ENCODE measurements at places on chromosomes 2 and 18.

DNA sequence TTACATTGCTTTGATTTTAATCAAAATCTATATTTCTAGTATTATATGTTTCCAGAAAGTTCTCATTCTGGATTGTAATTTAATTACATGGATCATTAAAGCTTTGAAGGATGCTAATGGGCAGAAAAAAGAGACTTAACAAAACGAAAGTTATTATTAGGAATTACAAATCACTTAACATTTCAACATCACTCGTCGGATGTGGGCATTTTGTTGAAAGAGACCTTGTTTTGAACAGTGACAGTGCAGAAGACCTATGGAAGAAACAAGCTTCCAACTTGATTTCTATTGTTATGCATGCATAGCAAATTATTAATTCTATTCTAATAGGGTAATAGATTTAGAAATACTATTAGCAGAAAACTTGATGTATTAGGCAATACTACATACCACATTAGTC lies 31.4 kb upstream of the DARS1 start:
- DNase-seq, result no peak

- DNase-seq, result no peak
Observed at GRCh38 chr18:74268175-74268574, 23.6 kb downstream of the CYB5A start.

DNA sequence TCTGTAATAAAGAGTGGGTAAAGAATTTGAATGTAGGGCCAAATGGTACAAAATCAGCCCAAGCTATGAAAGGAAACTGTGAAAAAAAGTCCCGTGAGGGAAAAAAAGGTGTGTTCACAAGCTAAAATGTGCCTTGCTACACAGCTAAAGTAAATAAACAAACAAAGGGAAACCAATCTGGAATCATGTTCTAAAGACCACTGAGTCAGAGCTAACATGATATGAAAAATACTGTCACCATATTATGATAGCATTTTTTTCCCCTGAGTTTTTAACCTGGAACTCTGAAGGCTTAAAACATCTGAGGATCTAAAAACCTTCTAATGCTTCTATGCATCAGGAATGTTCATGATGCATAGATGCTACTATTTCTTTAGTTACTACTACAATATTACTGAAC lies 58.8 kb downstream of the SCN1A start:
- DNase-seq, result no peak

- DNase-seq, result no peak
Observed at GRCh38 chr18:79534356-79534755, 138.6 kb downstream of the NFATC1 start.

DNA sequence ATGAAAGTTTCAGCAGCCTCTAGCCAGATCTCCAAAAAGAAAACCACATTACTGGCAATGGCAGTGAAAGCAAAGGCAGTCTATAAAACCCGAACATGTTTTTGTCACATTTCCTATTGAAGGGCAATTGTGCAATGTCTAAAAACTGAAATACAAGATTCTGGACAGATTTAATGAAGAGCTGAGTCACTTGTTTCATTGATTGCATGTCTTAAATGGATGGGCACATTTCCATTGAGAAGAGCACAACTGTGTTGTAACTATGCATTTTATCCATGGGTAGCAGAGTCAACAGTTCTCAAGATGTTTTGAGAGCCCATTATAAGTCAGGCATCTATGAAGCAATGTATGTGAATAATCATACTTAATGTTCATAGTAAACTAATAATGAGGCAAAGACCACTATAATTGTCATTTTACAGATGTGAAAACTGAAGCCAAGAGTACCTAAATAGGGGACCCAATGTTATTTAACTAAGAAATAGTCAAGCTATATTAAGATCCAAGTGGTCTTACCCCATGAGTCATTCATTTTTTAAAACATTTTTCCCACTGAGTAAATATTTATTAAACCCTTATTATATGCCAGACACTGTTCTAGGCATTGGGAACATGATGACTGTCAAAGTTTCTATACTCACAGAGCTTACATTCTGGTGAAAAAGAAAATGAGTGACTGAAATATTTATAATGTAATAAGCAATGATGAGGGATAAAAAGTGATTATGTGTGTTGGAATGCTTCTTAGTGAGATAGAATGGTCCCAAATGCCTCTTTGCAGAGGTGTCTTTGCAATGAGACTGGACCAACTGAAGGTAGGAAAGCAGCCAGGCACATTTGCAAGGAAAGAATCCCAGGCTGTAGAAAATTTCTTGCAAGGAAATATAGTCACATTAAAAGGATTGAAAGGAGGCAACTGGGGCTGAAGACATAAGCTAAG lies 818.9 kb upstream of the ACVR2A start:
- DNase-seq, result peak; percentile 92

- DNase-seq, result no peak
Observed at GRCh38 chr2:120660771-120661459, 74.8 kb upstream of the GLI2 start.

GRCh38 chr2:239878686-239879085 lies 146.5 kb downstream of the NDUFA10 start:
- DNase-seq, result no peak
